Activated CD4-positive, alpha-beta T cell treated with anti-CD3 and anti-CD28 coated beads for 36 hours (primary cell): ENCODE measurements at places on chromosomes 2 and 18. TPM values are rescaled to one million over a fixed set of nuclear protein-coding genes. Genes with fewer than 3 reads are reported as not detected.

The HOXD12 gene
- not detected for total RNA-seq

DNA sequence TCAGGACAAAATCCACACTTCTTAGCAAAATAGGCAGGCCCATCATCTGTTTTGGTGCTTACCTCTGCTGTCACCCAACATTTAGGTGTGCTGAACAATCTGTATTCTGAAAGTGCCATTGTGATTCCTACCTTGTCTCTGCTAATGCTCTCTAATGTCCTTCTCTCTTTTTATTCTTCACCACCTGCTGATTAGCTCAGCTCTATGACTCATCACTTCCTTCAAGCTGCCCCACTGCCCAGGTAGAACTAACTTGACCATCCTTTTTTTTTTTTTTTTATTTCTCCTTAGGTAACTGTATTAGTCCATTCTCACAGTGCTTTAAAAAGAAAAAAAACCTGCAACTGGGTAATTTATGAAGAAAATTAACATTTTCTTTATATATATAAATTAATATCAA is 478.7 kb upstream of the POU3F3 start:
- no peak for DNase-seq

The WDR43 gene
- total RNA-seq, result 170 TPM

The PLCD4 gene
- 0.18 TPM for total RNA-seq

DNA sequence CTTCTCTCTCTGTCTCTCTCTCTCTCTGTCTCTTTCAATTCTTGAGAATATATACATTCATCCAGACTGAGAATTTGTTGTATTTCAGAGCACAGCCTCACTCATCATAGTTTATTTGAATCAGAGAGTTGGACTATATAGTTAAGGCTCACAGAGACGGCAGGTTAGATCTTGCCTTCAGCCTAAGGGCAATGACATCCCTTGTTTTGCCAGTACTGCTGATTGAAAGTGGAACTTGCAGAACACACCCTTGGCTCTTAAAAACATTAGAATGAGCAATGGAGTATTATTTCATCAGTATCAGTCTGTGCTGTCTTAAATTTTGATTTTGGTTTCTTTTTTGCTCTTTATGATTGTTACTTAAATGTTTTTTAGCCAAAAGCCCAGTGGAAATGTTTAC is 62.0 kb upstream of the DSG1 start:
- no peak for DNase-seq

DNA sequence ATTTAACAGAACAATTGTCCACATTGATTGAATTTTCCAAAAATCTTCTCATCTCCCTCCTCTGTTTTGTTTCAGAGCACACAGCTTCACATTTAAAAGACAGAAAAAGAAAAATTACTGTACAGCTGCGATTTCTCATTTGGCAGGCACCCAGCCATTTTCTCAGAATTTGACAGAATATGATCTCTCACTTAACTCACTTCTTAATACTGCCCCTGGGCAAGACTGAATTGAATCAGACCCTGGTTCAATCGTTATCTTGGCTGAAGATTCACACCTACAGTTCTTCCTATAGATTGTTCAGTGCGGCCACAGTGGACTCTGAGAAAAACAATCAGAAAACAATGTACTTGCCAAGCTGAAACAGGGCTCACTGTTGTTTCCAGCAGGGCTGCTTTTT is 90.2 kb upstream of the LHCGR start:
- DNase-seq, result no peak

The ALPP gene
- total RNA-seq, result not detected

DNA sequence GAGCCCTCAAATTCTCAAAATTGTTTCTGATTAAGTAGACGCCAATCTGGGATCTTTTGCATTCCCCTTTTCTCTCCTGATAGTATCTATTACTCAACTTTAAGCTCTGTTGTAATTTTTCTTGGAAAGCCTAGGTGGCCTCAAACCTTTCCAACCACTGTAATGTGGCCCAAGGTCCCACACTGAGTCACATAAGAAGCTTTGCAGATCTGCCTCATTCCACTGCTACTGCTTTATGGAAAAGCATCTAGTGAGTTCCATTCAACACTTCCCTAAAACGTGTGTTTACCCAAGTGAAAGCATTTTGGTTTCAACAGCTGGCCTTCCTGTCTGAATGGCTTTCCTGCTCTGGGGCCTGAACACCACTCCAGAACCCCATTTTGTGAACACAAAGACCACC is 493.6 kb upstream of the SPHKAP start:
- DNase-seq, result no peak

GRCh38 chr2:45607701-45608100 is 3.4 kb downstream of the SRBD1 start:
- DNase-seq, result no peak

DNA sequence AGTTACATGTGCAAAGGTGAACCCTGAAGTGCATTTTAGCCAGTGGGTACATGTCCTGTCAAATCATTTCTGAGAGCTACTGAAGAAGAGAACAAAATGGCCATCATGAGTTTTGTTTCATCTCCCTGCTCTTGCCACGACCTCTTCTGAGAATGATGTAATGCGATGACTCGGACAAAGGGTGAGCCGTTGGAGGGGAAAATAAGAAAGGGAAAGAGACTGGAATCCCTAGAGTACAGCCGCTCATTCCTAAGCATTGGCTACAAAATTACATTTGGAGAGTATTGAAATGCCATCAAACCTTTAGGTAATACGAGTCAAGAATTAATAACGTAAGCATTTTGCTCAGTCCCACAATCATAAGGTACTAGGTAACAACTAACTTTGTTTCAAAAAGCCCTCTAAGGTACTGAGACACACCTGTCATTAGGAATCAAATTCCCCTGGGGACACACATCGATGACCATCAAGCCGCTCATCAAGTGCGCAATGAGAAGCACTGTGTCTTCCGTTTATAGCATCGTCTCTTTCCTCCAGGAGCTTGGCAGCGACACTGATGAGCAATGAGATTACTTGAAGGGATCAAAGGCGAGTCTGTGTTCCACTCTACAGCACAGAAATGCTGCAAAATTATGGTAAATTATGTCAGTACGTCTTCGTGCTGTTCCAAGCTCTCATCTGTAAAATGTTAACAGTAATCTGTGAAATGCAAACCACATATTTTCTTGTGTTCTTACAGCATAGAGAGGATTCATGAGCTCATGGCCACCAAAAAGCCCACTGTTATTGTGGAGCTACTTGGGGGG is 97.3 kb upstream of the PIEZO2 start:
- DNase-seq, result no peak

DNA sequence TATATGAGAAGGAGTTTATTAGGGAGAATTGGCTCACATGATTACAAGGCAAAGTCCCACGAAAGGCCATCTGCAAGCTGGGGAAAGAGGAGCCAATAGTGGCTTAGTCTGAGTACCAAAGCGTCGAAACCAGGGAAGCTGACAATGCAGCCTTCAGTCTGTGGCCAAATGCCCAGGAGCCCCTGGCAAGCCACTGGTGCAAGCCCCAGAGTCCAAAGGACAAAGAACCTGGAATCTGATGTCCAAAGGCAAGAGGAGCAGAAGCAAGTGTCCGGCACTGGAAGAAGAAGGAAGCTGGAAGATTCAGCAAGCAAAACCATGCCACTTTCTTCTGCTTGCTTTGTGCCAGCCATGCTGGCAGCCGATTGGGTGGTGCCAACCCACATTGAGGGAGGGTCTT is 74.3 kb upstream of the NPAS2 start:
- no peak for DNase-seq

DNA sequence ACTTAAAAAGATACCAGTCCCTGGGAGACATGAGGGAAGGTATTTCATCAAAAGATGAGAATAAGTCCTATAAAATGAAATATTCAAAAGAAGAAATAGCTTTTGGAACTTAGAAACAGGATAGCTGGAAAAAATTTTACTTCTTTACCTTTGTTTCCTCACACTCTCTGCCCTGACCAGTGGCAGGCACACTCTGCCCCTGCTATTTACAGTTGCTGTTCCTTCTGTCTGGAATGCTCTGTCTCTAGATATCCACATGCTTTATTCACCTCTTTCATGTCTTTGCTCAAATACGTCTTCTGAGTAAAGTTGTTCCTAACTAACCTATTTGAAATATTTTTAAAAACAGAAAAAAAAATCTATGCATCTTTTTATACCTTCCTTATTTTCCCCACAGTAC is 125.6 kb downstream of the PTRHD1 start:
- DNase-seq, result no peak

GRCh38 chr18:73270920-73271634 is 403.3 kb upstream of the NETO1 start:
- DNase-seq, result no peak

- DNase-seq, result no peak
Observed at GRCh38 chr2:120435671-120436459, 89.9 kb downstream of the INHBB start.

The STARD6 gene
- total RNA-seq, result not detected

DNA sequence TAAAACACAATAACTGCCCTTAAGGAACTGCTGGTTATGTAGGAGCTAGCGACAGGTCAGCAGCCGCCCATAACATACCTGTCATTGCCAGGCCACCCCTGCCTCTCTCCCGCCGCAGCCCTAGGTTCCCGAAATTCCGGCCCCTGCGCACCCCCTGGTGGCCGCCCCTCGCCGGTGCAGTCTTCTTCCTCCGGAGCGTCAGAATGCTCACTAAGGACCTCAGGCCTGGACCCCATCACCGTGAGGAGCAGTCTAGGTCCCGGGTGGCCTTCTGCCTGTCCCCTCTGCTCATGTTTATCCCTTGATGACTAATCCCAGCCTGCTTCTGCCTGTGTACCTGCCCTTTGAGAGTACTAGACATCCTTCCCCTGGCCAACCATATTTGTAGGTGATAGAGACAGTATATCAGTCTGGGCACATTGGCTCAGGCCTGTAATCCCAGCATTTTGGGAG is 115.7 kb upstream of the SLC1A4 start:
- DNase-seq, result peak; percentile 89
